Karpas-422 (cell line): ENCODE measurements at places on chromosomes 3 and 15.

DNA sequence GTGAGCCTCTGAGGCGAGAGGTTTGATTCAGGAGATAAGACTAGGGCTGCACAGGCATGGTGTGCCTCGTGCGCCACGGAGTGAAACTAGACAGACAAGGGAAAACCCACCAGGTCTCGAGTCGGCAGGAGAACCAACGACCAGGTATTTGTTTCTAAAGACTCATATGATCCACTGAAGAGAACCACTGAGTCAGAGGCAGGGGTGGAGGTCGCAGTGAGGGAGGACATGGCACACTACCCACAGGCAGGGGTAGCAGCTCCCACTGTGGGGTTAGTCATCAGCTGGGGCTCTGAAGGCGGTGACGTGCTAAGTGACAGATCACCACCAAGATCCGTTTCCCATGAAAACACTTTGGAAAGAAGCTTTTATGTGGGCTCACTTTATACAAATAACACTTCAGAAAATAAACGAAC, 45.7 kb downstream of the CHSY1 start:
- DNase-seq, result no peak

- DNase-seq, result no peak
Measured at GRCh38 chr15:72982714-72983113, 69.5 kb upstream of the NEO1 start.

GRCh38 chr3:121436074-121436473, 109.7 kb downstream of the POLQ start:
- DNase-seq, result no peak

GRCh38 chr15:40344631-40345120, 3.9 kb upstream of the CCDC9B start:
- DNase-seq, result peak; percentile 85

DNA sequence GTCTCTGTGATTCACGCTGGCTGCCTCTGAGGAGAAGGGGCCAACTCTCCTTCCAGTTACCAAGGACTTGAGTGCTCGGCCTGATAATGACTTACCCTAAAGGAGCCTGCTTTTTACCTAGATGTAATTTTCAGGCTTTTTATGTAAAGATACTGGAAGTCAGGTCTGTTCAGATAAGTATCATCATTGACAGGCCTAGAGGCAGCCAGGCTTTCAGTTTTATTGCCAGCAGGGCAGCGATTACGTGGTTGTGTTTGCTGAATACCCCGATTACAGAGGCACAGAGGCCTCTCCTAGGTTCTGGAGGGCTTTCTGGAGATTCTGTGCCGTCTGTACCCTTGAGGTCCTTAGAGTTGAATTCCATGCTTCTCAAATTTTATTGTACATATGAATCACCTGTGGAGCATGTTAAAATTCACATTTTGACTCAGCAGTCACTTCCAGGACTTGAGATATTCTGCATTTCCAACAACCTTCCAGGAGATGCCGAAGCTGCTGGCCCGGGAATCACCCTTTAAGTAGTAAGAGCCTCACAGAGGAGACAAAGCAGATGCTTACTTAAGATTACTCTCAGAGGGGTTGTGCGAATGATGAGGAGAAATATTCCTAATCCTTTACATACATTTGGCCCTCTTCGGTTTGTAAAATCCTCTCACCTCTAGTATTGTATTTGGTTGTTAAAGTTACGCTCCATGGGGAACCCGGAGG, 160.1 kb upstream of the BHLHE40 start:
- DNase-seq, result no peak

GRCh38 chr15:96285729-96286254, 44.7 kb upstream of the NR2F2 start:
- DNase-seq, result no peak
